Stimulated activated CD4-positive, alpha-beta T cell treated with anti-CD3 and anti-CD28 coated beads, Interleukin-1b, Interleukin-23, amount 100 ng/mL, for 1 hour (primary cell): ENCODE measurements at places on chromosomes 7 and 10.

- DNase-seq = no peak
Observed at GRCh38 chr10:133378251-133379096, 588 bp upstream of the PAOX start.

- no peak for DNase-seq
Observed at GRCh38 chr10:58262766-58263165, 4.9 kb downstream of the IPMK start.

- DNase-seq = no peak
Observed at GRCh38 chr7:94901981-94902380, 5.4 kb upstream of the PPP1R9A start.

DNA sequence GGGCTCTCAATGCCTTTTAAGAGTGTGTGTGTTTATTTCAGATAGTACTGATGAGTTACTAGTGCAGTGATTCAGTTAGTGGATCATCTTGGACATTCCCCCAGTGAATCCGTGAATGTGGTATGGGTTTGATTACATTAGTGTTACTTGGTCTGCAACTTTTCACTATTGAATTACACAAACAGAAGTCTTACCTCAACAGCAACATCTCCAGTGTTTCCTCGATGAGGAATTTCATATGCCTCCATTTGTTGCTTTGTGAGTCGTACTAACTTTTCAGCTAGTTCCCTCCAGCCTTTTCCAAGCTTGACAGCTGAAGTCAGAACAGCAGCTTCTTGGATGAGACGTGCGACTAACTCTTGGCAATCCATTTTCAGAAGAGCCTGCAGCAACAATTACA, 63.2 kb downstream of the MACC1 start:
- DNase-seq = no peak

DNA sequence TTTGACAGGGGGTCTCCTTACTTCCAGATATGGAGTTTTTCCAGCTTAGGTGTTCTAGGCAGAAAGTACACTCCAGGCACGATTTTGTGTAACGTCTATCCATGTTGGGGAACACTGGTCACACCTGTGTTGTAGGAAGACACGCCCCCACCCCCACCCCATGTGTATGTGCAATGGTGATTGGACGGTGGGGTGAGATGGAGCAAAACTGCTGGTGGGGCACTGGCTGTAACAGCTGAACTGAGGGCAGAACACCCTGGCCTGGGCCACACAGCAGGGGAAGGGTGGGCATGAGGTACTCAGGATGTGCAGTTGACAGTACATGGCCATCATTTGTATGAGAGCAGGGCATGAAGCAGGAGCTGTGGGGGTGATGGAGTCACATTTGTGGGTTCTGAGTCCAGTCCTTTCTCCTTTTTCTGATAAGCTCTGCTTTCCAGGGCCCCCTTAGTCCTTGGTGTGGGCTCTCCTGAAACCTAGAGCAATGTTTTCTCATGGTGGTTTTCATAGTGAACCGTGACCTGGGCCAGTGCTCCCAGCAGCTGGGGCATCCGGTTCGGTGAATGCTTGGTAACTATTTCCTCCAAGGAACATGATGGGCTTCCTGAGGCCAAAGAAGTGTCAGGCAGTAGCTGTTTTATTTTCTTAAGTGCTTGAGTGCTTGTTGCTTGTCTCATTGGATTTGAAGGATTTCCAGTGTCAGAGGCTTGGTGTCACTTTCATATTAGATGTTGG, 63.4 kb upstream of the AQP1 start:
- DNase-seq = no peak

- DNase-seq = no peak
Observed at GRCh38 chr7:79622781-79623180, 169.3 kb upstream of the MAGI2 start.
